ENCODE measurements at places on chromosomes 7 and 10.

DNA sequence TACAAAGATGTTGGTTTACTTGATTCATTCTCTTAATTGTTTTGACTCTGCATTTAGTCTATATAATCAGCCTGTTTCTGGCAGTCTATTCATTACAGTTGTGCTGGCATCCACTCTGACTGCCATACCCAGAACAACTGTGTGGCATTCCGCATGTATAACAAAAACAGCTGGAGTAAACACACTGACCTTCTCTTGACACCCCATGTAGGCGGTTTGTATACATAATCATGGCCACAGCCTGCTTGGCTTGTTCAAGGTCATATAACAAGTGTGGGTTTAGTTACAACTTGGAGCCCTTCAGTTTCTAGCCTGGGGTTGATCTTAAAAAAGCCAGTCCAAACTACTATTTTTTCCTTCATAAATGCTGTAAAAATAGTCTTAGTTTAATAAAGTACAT, 70.9 kb downstream of the MBL2 start:
- DNase-seq = no peak

DNA sequence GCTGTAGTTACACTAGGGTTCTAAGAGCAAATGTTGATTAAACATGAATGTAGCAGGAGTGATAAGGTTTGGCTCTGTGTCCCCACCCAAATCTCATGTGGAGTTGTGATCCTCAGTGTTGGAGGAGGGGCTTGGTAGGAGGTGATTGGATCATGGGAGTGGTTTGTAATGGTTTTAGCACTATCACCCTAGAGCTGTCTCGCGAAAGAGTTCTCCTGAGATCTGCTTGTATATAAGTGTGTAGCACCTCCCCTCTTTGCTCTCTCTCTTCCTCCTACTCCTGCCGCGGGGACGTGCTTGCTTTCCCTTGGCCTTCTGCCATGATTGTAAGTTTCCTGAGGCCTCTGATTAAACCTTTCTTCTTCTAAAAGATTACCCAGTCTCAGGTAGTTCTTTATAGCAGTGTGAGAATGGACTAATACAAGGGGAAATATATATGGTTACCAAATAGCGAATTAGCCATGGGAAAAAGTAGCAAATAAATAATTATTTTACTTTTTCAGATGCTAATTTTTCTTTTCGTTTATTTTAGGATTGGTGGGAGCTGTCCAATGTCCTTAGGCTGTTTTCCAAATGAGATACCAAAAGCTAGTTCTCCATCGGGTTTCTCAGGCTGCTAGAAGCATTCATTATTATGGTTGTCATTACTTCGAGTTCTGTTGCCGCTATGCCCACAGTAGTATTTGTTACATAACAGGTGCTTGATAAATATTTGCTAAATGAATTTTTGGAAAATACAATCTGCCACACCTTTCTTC, 58.7 kb downstream of the PTEN start:
- DNase-seq = no peak

DNA sequence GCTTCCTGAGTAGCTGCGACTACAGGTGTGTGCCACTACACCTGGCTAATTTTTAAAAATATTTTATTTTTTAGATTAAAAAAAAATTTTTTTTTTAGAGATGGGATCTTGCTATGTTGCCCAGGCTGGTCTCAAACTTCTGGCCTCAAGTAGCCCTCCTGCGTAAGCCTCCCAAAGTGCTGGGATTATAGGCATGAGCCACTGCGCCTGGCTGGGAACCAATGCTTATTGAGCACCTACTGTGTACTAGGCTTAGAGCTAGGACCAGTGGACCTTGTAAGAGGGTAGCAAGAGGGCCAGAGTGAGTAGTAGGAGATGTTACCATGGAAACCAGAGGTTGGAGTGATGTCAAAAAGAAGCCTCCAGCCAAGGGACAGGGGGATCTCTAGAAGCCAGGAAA, 31.2 kb downstream of the COL26A1 start:
- DNase-seq = no peak

GRCh38 chr10:82538272-82538671, 663.3 kb downstream of the NRG3 start:
- DNase-seq = no peak

GRCh38 chr10:114303556-114303955, 64.5 kb downstream of the VWA2 start:
- DNase-seq = no peak

DNA sequence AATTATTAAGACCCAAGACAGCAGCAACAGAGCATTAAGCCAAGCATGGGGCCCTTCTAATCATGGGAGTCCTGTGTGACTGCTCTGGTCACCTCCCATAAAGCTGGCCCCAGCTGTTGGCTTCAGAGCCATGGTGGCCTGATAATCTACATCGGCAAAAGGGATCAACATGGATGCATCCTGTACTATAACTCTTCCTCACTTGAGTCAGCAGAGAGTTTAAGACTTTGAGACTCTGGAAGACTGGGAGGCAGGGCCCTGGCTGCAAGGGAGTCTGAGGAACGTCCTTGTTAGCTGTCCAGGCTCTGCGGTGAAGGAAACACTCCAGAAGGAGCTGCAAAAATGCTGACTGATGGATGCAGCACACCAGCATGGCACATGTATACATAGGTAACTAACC, 95.0 kb upstream of the KIAA1217 start:
- no peak for DNase-seq

DNA sequence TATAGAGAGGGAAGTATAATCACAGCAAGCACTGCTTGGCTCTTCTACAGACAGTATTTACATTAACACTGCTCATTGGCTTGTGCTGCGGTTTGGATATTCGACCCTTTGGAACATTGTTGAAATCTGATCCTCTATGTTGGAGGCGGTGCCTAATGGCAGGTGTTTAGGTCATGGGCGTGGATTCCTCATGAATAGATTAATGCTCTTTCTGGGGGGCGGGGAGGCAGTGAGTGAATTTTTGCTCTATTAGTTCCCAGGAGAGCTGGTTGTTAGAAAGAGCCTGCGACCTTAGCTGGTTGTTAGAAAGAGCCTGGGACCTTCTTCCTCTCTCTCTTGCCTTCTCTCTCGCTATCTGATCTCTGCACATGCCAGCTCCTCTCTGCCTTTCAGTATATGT, 77.3 kb upstream of the SVIL start:
- DNase-seq = no peak

GRCh38 chr10:100509241-100509840, 10.3 kb downstream of the SEC31B start:
- no peak for DNase-seq

GRCh38 chr7:150450491-150451001, at the start of gene GIMAP8:
TSS of gene GIMAP8 (plus strand) at chr7:150450630. CDS start at chr7:150466699, 16,069 bp downstream.
- peak; percentile 18 for DNase-seq

- no peak for DNase-seq
Observed at GRCh38 chr10:114613237-114613979, 44.7 kb downstream of the ABLIM1 start.

- no peak for DNase-seq
Observed at GRCh38 chr7:110964775-110965174, 126.2 kb upstream of the LRRN3 start.

DNA sequence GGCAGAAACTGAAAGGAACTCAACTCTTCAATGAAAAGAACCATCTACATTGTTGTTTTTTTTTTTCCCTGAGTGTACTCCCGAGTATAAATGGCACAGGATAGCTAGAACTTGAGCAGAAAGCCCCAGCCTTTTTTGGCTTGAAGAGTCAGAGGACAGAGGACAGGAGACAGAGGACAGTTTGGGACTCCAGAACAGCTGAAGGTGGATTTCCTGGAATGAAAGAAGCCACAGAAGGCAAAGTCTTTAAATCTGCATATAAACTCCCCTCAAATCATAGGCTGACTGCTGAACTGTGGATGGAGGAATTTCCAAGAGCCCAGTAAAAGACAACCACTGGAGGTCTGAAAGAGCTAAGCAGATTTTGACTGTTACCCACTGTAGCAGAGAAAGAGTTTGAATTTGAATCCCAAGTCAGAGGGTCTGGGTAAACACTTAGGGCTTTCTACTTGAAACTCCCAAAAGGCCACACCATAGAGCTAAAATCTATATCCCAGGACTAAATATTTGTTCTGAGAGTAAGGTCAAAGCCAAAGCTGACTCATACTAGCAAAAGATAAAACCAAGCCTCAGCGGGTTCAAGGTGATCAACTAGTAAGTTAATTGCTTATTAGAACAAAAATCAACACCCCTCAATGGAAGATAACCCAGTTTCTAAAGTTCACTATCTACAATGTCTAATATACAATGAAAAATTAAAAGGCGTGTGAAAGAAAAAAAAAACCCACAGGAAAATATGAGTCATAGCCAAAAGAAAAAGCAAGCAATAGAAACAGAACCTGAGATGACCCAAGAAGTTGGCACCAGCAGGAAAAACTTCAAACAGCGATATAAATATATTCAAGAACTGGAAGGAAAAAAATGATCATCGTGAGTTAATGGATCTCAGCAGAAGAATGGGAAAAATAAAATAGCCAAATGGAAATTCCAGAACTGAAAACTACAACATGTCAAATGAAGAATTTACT, 1.8 kb upstream of the OPN1SW start:
- no peak for DNase-seq

- DNase-seq = no peak
Observed at GRCh38 chr7:130878785-130879184, 144.8 kb upstream of the KLF14 start.

DNA sequence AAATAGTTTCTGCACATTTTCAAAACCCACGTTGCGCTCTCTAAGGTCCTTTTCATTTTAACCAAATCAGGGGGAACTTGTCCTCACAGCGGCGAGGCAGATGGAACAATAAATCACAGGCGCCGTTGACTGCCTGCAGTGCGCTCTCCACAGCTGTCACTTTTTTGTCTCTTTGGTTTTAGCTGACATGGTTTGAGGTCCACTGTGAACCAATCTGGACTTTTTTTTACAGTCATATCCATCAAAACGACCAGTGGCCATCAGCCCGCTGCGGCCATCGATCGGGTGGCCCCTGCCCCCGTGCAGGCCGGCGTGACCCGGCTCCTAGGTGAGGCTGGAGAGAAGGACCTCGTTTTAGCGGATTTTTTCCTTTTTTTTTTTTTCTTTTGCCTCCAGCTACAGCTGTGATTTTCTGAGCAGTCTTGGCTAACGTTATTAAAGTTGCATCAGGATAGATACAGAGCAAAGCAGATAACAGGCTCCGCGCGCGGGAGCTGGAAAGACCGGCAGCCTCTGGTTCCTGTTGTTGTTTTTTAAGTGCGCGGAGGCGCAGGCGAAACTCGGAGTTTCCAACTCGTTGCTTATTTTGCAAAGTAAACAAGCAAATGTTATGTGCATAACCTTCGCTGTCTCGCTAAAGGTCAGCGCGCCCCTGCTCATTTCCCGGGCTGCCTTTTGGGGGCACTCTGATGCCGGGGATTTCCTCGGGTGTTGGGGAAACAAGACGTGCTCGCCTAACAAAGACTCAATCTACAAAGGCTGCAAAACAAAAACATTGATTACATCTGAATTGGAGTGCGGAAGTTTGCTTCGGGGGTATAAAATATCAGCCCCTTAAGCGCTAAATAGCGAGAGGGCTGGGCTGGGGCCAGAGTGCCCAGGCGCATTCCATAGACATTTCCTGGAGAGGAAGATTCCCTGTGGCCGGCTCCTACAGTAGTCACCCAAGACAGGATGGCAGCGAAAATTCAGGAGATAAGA, 414.8 kb upstream of the MKI67 start:
- no peak for DNase-seq

- DNase-seq = peak; percentile 31
Observed at GRCh38 chr7:48088559-48089045, 463 bp upstream of the UPP1 start.

GRCh38 chr7:139124084-139124914, 14.8 kb upstream of the ZC3HAV1 start:
- peak; percentile 78 for DNase-seq

DNA sequence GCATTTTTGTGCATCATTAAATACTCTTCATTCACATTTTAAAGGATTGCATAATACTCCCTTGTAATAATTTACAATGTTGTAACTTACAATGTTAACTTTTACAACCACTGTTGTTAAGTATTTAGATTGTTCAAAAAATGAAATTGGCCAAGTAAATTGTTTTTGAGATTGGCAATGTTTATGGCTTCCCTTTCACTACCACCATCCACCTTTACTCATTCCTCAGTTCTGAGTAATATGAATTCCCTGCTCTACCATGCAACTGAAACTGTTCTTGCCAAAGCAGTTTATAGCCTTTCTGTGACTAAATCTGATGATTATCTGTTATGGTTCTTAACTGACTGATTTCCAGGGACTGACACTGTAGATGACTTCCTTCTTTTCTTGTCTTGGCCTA, 80.5 kb upstream of the TMEM106B start:
- no peak for DNase-seq

DNA sequence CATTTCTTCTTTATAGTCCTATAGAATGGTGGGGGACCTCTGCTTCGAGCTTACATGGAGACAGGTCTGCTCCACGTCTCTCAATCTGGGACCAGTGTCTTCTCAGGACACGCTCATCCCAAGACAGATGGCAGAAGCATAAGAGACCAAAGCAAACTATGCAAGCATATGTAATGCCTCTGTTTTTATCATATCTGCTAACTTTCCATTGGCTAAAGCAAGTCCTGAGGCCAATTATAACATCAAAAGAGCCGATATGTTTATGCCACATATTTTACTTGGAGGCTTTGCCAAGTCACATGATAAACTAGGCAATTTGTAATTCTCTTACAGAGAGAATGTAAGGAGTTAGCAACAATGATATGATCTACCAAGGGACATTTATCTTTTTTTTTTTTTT, 102.6 kb upstream of the NRBF2 start:
- no peak for DNase-seq

DNA sequence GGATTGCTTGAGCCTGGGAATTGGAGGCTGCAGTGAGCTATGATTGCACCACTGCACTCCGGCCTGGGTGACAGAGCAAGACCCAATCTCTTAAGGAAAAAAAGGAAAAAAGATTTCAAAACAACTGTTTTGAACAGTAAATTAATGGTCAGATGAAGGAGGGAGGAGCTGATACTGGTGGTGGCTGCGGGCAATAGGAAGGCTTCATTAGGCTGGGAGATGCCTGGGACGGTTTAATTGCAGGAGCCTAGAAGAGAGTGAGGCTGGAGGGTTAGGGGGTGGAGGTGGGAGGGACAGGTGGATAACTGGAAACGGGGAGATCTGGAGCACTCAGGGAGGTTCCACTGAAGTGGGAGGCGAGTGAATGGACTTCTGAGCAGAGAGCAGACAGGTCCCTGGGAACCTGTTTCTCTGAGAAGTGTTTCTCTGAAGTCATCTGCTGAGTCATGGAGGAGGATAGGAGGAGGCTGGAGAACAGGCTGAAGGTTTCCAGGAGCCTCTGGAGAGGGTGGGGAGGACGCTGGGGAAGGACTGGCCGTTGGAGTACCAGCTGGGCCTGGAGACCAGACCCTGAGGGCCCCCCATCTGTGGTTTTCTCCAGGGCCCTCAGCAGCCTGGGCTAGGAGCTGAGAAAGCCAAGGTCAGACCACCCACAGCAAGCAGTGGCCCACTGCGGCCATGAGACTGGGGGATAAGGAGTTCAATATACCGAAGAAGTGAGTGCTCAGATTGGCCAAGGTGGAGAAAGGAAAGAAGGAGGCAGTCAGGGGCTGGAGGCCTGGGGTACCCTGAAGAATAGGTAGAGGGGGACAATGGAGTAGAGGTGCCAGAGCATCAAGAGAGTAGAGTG, 14.4 kb upstream of the YWHAG start:
- no peak for DNase-seq

DNA sequence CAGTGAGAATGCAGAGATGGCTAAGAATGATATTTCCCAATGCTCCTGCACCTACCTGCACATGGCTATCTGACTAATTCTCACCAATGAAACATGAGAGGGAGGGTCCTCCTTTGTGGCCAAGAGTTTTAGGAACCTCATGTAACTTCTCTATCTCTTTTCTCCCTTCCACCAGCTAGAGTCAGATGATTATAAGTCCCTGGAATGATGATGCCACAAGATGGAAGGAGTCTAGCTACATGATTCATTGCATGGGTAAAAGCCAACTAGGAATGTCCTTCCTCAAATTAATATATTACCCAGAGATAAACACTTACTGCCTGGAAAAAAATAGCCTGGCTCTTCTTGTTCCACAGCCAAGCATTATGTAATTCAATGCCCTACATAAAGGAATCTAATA, 55.1 kb upstream of the AASS start:
- no peak for DNase-seq
